CD8-positive, alpha-beta memory T cell (primary cell): ENCODE measurements at places on chromosomes 3 and 15. TPM values are rescaled to one million over a fixed set of nuclear protein-coding genes. Genes with fewer than 3 reads are reported as not detected.

The AGBL1 gene
- not detected for total RNA-seq

The NEIL1 gene
- total RNA-seq = 2.3 TPM

The FBLN2 gene
- 0.09 TPM for total RNA-seq

The PPP1R14D gene
- total RNA-seq = not detected

The NRG4 gene
- not detected for total RNA-seq

The TPRA1 gene
- 52.1 TPM for total RNA-seq

The TMC3 gene
- not detected for total RNA-seq
